ENCODE measurements at places on chromosomes 4 and X. TPM values are rescaled to one million over a fixed set of nuclear protein-coding genes. Genes with fewer than 3 reads are reported as not detected.

SLC26A1 gene
- polyA plus RNA-seq: 8.6 TPM

DNA sequence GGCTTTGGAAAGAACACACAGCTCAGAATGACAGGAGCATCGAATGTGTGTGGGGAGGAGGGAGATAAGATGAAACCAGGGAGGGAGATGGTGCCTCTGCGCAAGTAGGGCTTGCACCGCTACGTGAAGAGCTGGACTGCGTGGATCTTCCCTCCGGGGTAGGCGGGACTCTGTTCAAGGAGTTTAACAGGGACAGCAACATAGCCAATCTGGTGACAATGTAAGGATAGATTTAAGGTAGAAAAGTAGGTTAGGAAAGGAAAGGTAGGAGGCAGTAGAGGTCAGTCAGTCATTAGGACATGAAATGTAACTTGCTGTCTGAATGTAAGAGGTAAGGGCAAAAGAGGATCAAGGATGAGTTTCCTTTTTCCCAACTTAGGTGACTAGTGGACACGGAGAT, 152.5 kb downstream of the DCTD start:
- peaks cover 3% of the 10 kb centered on the region for H3K27me3 ChIP-seq
- H3K36me3 ChIP-seq: no peaks in the 10 kb centered on the region
- no peaks in the 10 kb centered on the region for H3K4me1 ChIP-seq
- no peak for DNase-seq

CT47A7 gene
- not detected for polyA plus RNA-seq

- no peak overlapping the region for H3K27ac ChIP-seq
- no peak overlapping the region for H3K4me3 ChIP-seq
- H3K4me1 ChIP-seq: no peaks in the 10 kb centered on the region
- peaks cover 2% of the 10 kb centered on the region for H3K27me3 ChIP-seq
Observed at GRCh38 chrX:70852294-70852693, 56.2 kb downstream of the TEX11 start.

DNA sequence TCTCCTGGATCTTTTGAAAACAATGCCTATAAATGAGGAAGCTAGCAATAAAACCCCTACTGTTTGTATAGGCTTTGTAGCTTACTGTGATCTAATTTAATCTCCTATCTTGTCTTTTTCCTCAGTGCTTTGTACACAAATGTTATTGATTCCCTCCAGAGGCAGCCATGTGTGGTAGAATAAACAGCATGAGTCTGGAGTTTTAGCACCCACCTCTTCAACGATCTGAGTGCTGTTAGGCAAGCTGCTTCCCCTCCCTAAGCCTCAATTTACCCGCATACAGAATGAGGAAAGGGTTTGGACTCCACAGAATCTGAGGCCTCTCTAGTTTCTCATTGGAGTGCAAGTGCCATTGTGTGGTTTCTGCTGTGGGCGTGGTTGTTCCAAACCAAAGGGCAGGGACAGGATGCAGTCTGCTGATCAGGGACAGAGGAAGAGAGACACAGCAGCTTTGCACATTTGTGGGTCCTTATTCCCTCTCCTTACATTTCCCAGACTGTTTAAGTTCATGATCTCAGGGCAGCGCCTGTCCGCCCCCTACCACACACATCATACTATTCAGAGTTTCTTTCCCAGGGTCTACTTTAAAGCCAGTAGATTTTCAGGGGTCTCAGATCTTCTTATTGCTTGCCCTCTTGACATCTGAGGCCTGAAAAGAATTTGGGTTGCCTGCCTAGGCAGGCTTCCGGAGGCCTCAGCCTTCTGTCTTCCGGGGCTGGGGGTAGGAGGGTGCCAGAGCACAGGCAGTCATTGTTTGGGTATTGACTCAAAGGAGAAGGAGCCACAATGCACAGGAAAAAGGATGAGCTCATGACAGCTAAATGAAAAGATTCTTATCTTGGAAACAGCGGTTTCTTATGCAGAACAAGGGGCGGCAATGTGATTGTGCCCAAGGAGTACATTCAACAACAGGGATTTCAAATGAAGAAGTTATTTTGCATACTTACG, 114.9 kb upstream of the TEX13D start:
- no peaks in the 10 kb centered on the region for H3K4me1 ChIP-seq
- DNase-seq: no peak
- no peaks in the 10 kb centered on the region for H3K27me3 ChIP-seq
- H3K4me3 ChIP-seq: no peak overlapping the region
- peak overlapping the region; percentile 58 for H3K27ac ChIP-seq
- no peaks in the 10 kb centered on the region for H3K36me3 ChIP-seq

GPR173 gene
- polyA plus RNA-seq: 3.5 TPM

BCOR gene
- polyA plus RNA-seq: 38.1 TPM

DNA sequence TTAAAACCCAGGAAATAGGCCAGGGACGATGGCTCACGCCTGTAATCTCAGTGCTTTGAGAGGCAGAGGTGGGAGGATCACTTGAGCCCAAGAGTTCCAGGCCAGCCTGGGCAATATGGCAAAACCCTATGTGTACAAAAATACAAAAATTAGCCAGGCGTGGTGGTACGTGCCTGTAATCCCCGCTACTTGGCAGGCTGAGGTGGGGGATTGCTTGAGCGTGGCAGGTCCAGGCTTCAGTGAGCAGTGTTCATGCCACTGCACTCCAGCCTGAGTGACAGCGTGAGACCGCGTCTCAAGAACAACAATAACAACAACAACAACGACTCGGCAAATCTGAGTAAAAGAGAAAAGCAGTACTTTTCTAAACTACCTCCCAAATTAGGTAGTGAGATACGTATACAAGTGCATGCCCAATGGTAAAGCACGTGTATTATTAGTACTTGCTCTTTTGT, 13.0 kb upstream of the NDUFC1 start:
- no peak for DNase-seq
- peaks cover 7% of the 10 kb centered on the region for H3K36me3 ChIP-seq
- no peaks in the 10 kb centered on the region for H3K4me1 ChIP-seq
- H3K27me3 ChIP-seq: no peaks in the 10 kb centered on the region
- no peak overlapping the region for H3K27ac ChIP-seq
- no peak overlapping the region for H3K4me3 ChIP-seq

DNA sequence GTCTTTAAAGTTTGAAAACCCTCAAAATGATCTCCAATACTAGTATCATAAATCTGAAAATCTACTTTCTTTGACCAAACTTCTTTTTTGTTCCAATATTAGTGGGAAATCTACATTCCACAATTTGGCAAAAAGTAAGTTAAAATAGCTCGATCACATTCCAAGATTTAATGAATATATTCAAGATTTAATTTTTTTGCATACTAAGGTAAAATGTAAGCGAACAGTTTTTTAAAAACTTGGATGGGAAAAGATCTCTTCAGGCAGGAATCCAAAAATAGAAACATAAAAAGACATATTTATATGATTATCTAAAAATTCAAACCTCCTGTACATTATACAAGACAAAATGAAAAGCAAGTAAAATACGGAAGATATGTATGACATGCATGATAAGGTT, 31.2 kb downstream of the CNOT6L start:
- no peak overlapping the region for H3K4me3 ChIP-seq
- no peak overlapping the region for H3K27ac ChIP-seq
- DNase-seq: no peak
- H3K36me3 ChIP-seq: no peaks in the 10 kb centered on the region

DNA sequence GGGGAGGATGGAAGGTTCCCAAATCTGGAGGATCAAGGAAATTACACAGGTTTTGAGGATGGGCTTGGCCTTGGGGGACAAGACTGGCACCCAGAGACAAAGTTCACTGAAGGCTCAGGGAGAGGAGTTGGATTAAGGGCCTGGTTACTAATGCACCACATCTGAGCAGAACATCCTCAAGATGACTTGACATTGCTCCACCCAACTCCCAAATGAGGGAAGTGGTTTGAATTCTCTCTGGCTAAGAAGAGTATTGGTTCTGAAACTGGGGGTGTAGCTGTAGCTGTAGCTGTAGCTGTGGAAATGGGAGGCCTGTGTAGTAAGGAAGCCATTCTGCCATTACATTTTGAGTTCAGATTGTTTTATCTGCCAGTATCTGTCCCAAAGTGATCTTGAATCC, 129.4 kb downstream of the RASL11B start:
- H3K4me1 ChIP-seq: no peaks in the 10 kb centered on the region
- DNase-seq: no peak
- no peak overlapping the region for H3K27ac ChIP-seq
- no peak overlapping the region for H3K4me3 ChIP-seq
- H3K36me3 ChIP-seq: no peaks in the 10 kb centered on the region

- no peak for DNase-seq
- H3K4me3 ChIP-seq: no peak overlapping the region
- H3K4me1 ChIP-seq: no peaks in the 10 kb centered on the region
- H3K36me3 ChIP-seq: no peaks in the 10 kb centered on the region
- H3K27ac ChIP-seq: no peak overlapping the region
Observed at GRCh38 chrX:120753413-120754251, 122.0 kb downstream of the CT47B1 start.
